A549 (cell line): ENCODE measurements at places on chromosomes 2 and 18.

GRCh38 chr2:180505203-180505602 lies 475.2 kb upstream of the UBE2E3 start:
- DNase-seq, result no peak

GRCh38 chr2:211512806-211513205 lies 956.4 kb downstream of the CPS1 start:
- DNase-seq, result no peak

DNA sequence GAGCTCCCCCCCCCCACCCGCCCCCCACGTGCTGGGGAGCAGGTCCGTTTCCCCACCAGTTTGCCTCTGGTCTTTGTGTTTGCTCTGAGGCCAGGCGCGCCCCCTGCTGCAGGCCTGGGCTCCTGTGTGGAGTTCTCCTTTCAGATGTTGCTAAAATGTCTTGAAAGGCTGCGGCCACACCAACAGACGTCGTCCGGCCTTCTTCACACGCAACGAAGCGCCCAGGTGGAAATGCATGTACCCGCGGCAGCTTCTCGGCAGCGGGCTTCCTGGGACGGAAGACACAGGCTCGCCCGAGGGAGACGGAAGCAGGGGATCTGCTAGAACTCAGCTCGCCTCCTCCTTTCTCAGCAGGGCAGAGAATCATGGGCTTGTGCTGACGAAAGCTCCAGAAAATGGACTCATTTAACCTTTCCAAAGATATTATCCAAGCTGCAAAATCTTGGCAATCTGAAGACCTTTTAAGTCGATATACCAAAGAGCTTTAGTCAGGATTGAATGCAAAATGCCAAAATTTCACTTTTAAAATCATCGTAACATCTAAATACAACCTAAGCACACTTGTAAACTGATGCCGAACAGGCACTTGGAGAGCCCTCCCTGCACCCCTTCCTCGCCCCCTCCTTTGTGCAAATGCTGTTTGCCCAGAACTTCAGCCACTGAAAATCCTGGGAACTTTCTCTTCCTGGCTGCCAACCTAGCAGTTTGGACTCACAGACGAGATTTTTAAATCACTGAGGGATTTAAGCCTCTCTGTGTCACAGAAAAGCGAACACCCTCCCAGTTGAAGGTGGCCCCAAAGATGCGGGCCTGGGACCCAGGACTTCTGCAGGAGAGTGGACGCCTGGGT lies 125.5 kb upstream of the ZNF516 start:
- DNase-seq, result no peak

- no peak for DNase-seq
Observed at GRCh38 chr2:121135168-121135853, 149.7 kb downstream of the TFCP2L1 start.

GRCh38 chr2:188434018-188434417 lies 142.3 kb downstream of the GULP1 start:
- no peak for DNase-seq

DNA sequence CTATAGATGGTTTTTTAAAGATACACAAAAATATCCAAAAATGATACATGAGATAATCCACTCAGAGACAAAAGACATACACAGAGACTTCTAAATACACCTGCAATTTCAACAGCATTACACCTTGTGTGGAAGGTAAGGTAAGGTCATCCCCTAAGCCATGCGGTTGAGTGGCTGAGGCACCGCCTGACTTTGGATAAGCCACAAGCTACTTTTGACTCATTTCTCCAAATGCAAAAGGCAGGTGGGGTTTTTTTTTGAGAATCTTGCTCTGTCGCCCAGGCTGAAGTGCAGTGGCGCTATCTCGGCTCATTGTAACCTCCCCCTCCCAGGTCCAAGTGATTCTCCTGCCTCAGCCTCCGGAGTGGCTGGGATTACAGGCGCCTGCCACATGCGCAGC lies 13.1 kb downstream of the AP1S3 start:
- DNase-seq, result no peak

GRCh38 chr2:108629417-108629816 lies 89.9 kb upstream of the RANBP2 start:
- DNase-seq, result no peak

- DNase-seq, result no peak
Observed at GRCh38 chr2:24768013-24768412, 25.2 kb downstream of the PTRHD1 start.

DNA sequence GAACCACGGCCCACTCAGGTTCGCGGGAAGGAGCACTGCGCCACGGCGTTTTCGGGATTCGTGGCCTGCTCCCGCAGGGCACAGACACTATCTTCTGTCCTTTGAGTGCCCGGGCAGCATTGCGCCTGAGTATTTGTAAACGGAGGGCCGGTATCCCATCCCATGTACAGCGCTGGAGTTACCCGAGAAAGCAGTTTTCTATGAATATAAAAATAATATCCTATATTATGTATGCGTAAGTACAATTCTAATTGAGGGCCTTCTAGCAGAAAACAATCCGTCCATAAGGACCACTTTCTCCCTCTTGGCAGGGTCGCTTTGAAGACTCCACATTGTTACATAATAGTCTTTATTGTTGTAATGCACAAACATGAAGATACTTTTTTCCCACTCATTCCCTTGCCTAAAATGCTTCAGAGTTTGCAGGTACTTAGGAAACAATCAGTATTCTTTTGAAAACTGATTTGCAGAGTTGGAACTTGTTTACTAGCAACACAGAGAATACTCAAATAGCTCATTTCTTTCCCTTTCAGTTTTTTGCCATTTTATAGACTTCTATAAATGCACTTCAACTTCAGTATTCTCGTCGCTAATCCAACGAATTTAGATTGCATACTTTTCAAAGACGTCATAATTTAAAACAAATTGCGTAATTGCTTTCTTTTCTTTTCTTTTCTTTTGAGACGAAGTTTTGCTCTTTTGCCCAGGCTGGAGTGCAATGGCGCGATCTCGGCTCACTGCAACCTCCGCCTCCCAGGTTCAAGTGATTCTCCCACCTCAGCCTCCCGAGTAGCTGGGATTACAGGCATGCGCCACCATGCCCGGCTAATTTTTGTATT lies 1.0 kb upstream of the REV1 start:
- DNase-seq, result no peak
